ENCODE measurements at places on chromosomes 7 and 10.
A peak's percentile ranks its signal among the peaks of the same experiment; 100 is the strongest.

DNA sequence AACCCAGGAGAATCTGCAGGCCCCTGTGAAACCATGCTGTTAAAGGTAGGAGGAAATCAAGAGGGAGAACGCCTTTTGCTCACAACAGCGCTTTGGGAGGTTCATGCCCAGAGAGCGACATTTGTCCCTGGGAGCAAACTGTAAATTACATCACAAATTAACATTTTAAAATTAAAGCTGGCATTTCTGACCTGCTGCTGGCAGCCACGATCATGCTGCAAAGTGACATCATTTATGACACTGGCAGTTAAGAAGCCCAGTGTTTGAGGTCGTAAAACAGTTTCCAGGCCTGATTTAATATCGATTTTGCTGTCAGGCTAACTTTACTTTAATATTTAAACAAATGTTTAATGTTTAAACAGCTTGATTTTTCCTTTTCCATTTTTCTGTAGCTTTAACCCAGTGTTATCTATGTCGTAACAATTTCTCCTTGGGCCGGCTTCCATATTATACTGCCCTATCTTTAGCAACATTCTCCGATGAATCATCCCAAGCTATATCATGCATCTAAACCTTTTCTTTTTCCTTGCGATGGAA is 86.5 kb upstream of the NPVF start:
- no peak for DNase-seq

DNA sequence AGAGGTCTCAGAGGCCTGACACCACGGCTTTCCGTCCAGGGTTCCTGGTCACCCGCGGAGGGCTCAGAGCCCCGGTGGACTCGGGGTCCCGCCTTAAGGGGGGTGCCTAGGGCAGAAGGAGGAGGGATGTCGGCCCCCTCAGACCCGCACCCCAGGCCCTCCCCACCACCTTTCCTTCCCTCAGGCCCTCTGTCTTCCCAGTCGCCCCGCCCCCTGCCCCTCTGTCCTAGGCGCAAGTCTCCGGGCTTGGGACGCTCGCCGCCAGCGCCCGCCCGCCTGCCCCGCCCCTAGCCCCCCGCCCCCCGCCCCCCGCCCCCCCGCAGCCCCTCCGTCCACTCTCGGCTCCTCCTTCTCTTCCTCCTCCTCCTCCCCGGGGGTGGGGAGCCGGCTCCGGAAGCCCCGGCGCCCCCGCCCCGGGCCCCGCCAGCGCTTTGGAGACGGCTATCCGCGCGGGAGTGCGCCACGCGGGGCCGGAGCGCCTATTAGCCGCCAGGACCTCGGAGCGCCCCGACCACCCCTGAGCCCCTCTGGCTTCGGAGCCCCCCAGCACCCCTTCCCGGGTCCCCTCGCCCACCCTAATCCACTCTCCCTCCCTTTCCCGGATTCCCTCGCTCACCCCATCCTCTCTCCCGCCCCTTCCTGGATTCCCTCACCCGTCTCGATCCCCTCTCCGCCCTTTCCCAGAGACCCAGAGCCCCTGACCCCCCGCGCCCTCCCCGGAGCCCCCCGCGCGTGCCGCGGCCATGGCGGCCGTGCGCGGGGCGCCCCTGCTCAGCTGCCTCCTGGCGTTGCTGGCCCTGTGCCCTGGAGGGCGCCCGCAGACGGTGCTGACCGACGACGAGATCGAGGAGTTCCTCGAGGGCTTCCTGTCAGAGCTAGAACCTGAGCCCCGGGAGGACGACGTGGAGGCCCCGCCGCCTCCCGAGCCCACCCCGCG is at the start of gene AEBP1:
Gene AEBP1, plus strand, starts transcription at position 423 of the 937 bp plus-strand sequence. Its CDS starts 321 bp downstream, at position 744.
- DNase-seq = peak; percentile 47

DNA sequence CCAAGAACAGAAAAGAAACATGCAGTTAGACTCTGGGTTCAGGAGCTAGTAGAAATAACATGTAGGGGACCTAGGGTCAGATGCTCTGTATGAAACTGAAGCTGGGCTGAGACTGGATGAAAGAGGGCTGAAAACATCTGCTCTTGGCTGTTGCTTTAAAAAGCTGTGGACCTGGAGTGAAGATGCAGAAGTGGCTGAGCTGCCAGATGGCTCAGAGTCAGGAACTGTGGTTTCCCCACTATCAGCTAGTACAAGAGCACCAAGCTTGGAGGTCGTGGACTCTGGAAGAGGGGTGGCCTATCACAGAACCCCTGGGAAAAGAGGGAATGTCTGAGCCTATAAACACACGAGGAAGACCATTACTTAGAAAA is 5.9 kb downstream of the ADK start:
- no peak for DNase-seq

GRCh38 chr10:69333205-69333604 is 54.9 kb downstream of the HK1 start:
- no peak for DNase-seq
